NCI-H187 treated with DMSO at 0.1 percent for 48 hours (cell line): ENCODE measurements at places on chromosomes 12 and 14.

DNA sequence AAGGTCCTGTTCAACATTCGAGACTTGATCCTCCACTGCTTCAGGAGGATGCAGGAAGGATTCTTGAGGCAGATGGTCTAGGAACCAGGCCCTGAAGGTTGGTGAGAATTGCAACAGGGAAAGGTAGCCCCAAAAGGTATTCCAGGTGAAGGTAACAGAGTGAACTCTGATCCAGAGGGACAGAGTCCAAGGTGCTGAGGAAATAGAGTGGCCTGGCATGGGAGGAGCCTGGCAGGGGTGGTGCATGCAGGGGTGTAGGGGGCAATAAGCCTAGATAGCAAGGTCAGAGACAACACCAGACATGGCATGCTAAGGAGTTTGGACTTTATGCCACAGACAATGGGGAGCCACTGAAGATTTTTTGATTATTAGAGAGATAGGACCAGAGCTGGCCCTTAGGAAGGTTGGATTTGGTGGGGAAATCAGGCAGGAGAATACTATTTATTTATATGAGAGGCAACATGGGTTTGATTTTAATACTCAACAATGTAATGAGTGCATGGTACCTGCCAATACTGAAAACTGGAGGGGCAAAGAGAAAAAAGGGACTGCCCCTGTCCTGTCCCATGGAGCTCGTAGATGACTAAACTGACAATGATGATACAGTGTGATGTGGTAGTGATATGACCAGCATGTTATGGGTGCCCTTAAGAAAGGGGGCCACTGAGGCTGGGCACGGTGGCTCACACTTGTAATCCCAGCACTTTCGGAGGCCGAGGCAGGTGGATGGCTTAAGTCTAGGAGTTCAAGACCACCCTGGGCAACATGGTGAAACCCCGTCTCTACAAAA is 50.5 kb upstream of the TMED10 start:
- no peak for DNase-seq

DNA sequence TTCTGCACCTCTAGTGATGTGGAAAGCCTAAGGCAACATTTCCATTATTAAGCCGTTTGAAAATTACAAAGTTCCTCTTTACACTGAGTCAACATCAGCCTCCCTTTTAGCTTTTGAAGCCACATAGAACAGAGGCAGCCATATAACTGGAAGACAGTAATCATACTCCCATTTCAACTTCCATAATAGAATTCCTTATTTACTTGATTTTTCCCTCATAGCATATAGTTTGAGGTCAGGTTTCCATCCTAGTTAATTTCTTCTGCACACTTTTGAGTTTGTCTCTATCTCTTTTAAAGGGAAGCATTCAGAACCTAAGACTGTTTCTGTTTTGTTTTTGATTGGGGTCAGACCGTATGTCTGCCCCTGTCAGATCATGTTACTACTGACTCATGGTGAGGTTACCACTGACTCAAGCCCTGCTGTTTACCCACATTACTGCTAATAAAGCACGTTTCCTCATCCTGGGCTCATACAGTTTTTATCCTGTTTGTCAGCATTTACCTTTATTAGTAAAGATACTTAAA is 161.0 kb downstream of the SLC38A4 start:
- DNase-seq, result no peak

- no peak for DNase-seq
Measured at GRCh38 chr12:18429366-18429765, 168.0 kb downstream of the PIK3C2G start.

DNA sequence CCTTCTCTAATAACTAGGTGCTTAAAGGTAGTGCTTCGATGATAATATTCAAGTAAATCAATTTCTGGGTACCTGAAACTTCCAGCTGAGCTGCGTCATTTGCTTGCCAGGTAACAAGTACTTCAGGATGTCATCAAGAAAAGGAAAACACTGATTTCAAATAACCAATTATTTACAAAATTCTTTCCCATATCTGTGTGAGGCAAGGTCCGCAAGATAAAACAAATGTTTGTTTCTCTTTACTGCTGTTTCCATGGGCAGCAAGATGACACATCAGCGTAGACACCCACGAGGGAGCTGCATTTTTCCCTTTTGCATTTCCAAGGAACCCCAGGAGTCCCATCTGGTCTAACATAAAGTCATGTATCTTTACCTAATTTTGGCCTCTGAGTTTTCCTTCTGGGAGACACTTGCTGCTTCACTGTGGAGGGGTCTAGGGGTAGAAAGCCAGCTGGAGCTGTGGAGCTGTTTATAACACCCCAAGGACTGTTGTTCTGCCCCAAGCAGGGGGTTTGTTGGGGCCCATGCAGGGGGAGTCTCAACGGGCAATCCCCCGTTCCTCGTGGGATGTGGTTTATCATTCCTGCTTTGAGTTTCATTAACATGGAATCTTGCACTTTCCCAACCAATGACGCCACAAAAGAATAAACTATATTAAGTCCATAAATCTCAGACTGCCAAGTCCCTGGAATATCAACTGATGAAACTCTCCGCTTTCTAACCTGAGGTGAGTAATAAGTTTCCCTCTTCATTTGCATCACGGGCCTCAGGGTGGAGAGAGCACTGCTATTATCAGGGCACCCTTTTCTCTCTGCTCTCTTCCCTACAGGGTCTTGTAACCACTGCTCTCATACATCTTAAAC is 112.8 kb upstream of the PELI2 start:
- no peak for DNase-seq

DNA sequence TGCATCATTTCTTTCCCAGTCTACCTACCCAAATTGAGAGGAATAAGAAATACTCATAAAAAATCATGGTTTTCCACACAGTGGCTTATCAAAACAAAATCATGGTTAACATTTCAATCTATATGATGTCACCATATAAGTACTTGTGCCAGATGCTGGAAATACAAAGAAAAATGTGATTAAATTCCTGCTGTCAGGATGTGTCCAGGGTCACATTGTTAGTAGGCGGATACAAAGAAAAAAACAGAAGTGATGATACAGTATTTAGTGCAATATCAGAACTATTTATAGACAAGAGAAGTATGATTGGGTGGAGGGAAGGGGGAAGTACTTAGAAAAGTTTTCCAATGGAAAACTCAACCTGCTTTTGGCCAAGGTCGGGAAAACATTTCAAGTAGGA is 47.0 kb upstream of the OR6J1 start:
- no peak for DNase-seq

DNA sequence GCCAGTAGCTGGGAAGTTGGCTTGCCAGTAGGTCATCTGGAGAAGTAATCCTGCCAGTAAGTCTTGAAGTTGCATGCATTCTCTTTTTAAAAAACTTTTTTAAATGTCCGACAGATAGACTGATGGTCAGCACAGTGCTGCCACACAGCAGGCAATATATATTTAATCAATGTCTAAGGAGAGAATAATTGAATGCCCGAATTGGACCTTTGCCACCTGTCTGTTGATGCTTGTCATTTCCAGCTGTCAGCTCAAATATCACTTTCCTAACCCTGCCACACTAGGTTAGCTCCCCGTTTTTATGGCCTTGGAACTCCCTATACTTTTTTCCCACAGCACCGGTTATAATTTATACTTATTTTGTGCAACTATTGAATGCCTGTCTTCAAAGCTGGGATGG is 2.1 kb upstream of the SLC15A4 start:
- DNase-seq, result no peak
